Fibroblast of upper back skin (primary cell): ENCODE measurements at places on chromosomes 2 and 18.

DNA sequence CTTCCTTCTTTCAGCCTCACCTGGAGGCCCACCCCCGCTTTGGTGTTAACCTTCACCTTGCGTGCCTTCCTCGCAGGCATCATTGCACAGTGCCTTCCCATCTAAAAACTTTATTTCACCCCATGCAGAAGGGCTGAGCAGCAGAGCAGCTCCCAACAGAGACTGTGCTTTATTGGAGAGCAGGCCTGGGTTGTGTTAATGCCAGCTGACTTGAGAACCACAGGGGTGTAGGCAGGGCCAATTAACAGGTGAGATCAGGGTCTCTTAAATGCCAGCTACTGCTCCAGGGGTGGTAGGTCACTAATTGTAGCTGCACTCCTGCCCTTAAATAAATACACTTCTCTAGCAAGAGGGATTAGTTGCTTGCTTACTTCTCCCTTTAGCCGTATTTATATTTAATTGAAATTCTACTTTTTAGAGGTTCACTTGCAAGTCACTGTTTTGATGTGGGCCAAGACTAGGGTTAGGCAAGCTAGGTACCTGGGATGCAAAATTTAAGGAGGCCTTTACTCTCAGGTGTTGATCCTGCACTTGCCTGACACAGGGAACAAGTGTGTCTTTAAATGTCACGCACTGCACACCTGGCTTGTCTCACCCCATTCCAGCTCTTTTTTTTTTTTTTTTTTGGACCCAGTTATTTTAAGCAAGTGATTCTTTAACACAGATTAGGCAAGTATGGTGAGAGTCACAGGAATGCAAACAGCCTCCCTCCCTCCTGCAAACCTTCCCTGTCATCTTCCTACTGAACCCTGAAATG is 54.5 kb downstream of the LYPD1 start:
- no peak for DNase-seq

DNA sequence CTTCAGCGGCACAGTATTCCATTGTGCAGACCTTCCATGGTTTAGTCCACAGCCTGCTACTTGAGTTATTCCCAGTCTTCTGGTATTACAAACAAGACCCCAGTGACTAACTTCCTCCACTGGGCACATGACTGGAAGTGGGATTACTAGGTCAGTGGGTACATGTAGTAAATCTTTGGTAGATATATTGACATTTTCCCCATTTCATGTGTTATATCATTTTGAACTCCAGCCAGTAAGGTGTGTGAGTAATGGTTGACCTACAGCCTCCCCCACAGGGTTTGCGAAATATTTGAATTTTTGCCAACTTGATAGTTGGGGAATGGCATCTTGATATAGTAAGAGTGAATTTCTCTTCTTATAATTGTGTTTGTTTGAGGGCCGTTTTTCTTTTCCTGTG is 58.8 kb downstream of the RNF144A start:
- peak; percentile 24 for DNase-seq

- DNase-seq = no peak
These were observed 25.4 kb downstream of the POLE4 start for GRCh38 chr2:74983631-74984392.

DNA sequence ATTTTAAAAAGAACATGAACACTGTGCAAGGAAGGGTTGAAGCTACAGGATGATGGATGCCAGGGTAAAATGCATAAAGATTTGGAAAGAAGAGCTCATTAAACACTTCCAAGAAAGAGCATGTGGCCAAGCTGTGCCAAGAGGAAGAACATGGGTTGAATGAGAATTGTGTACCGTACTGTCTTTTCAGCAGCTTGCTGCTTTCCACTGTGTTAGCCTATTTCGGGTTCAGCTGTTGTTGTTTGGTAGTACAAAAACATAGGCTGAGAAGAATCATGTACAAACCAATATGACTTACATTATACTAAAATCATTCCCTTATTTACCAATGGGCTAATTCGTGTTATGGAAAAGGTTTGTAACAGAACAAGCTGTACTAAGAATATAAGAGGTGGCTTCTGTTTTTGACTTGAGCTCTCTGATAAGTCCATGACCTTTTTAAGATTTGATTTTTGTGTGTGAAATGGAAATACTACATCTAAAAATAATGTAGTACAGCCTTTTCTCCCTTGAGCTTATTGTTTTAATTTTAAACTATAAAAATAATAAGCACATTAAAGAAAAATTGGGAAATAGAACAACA is 188.3 kb upstream of the STON1 start:
- DNase-seq = no peak

GRCh38 chr2:157431176-157431575 is 12.7 kb downstream of the CYTIP start:
- DNase-seq = no peak

- no peak for DNase-seq
These were observed 49.5 kb downstream of the ASB1 start for GRCh38 chr2:238476258-238476657.

DNA sequence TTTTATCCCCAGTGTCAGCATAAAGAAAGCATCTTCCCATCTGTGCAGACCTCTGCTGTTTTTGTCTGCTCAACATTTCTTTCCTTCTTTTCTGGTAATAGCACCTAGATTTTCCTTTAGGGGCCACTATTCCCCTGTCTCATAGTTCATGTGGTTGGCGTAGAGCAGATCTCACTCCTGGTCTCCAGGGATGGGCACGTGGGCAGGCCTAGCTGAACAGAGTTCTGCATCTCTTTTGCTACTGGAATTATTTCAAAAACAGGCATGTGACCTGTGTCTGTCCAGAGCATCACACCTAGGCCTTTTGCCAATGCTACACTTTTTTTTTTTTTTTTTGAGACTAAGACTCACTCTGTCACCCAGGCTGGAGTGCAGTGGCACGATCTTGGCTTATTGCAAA is 17.7 kb upstream of the ICOS start:
- no peak for DNase-seq

GRCh38 chr2:5969303-5969702 is 277.1 kb downstream of the SOX11 start:
- no peak for DNase-seq

- no peak for DNase-seq
These were observed 2.8 kb upstream of the RAX start for GRCh38 chr18:59276047-59276446.

DNA sequence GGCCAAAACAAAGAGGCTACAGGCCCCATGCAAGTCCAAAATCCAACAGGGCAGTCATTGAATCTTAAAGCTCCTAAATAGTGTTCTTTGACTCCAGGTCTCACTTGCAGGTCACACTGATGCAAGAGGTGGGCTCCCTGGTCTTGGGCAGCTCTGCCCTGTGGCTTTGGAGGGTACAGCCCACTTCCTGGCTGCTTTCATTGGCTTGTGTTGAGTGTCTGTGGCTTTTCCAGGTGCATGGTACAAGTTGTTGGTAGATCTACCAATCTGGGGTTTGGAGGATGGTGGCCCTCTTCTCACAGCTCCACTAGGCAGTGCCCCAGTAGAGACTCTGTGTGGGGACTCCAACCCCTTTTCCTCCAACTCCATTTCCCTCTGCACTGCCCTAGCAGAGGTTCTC is 115.8 kb upstream of the ALKAL2 start:
- no peak for DNase-seq

- no peak for DNase-seq
These were observed 93.2 kb downstream of the MYOM1 start for GRCh38 chr18:3126457-3127097.

- DNase-seq = peak; percentile 63
These were observed 2.3 kb downstream of the LYPD1 start for GRCh38 chr2:132667706-132668105.

- DNase-seq = no peak
These were observed 126.8 kb downstream of the CDC42EP3 start for GRCh38 chr2:37544591-37545031.

DNA sequence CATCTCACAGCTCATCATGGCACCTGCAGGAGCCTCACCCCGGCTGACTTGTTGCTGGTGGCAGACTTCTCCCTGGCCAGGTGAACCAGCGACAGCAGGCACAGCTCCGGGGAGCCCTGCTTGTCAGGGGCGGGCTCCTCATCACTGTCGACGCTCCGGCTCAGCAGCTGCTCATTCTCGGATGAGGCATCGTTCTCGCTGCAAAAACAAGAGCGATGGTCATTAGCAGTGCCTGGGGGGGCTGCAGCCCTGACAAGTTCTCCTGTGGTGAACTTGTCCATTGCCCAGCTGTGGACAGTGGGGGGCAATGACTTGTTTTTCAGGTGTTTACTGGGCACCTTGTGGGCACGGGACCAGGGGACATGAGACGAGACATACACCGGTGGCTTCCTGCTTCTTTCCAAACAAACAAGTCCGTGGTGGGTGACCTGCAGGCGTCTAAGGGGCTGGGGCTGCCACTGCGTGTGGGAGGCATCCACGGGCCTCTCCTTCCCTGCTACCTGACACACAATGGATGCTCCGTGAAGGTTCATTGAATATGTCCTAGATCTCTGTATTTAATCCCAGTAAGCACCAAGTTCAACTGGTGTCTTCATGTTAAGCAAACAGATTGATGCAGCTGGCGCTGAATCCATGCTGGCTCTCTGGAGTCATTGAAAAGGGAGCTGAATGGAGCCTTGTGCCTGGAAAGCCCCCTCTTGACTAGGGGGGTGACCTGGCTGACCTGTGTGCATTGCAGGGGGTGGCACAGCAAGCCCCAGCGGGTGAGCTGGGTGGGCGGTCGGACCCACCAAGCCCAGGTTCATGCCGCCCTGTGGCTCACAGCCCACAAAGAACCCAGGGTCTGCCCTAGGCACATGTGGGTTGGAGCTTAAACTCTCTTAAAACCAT is 81.0 kb downstream of the EDAR start:
- no peak for DNase-seq

- no peak for DNase-seq
These were observed 93.8 kb downstream of the SCG2 start for GRCh38 chr2:223508372-223508771.

- peak; percentile 81 for DNase-seq
These were observed 16.4 kb downstream of the PTPN18 start for GRCh38 chr2:130372055-130372832.

- DNase-seq = no peak
These were observed 111.6 kb downstream of the FAM210A start for GRCh38 chr18:13614641-13615288.

GRCh38 chr2:11196246-11196645 is 41.0 kb downstream of the SLC66A3 start:
- DNase-seq = no peak

GRCh38 chr2:134410006-134410405 is 156.1 kb downstream of the MGAT5 start:
- no peak for DNase-seq

GRCh38 chr2:241018051-241018891 is 19.9 kb downstream of the SNED1 start:
- no peak for DNase-seq

DNA sequence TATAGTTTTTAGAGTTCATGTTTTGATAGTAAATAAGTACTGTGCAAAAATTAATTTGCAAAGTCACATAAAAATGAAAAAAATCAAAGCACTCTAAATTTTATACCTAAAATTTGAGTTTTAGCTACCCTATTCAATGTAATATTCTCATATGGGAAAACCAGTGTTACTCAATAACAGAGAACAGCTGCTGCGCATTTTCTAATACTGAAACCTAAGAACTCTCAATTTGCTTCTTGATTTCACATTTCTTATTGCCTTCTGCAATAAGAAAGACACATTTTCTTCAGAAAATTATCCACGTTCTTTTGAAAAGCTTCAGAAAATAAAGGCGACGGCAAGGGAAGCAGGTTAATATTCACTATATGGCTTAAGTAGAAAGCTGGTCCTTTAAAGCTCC is 199.1 kb upstream of the CCDC150 start:
- DNase-seq = no peak

DNA sequence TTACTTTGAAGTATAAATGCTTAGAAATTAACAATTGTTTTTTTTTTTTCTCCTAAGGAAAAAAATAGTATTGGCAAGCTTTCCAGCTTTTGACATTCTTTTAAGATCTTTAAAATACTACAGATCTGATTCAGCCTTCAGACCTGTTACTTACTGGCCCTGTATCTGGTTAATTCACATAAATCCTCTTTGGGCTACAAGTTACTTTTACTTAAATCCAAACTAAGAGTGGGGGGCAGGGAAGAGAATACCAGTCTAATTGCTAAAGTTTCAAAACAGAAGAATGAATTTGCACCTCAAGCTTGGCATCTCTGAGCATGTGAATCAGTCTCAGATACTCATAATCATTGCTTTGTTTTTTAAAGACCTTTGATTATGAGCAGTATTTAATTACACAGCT is 386.3 kb downstream of the PARD3B start:
- peak; percentile 5 for DNase-seq

DNA sequence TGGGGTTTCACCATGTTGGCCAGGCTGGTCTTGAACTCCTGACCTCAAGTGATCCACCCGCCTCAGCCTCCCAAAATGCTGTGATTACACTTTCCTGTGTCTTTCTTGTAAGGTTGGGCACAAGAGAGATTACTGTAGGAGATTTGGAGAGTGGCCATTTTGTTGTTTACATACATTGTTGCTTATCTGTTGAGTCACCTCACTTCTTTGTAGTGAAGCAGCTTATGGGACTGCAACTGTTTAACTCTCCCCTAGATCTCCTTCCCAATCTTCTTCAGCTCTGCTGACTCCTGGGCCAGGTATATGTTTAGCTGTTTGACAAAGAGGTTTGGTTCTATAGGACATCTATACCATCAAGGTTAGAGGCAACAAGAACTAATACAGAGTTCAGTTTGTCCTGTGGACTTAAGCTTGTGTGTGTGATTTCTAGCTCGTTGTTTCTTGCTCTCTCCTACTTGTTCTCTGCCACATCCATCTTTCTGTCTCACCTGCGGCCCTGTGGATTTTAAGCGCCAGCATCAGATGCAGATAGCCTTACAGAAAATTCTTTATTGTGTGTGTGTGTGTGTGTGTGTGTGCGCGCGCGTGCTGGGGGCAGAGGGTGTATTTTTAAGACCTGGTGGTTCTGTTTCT is 95.4 kb downstream of the HAUS1 start:
- peak; percentile 10 for DNase-seq

GRCh38 chr2:138390316-138390945 is 111.1 kb upstream of the SPOPL start:
- no peak for DNase-seq

- DNase-seq = no peak
These were observed 105.0 kb upstream of the ALKAL2 start for GRCh38 chr2:392926-393280.

DNA sequence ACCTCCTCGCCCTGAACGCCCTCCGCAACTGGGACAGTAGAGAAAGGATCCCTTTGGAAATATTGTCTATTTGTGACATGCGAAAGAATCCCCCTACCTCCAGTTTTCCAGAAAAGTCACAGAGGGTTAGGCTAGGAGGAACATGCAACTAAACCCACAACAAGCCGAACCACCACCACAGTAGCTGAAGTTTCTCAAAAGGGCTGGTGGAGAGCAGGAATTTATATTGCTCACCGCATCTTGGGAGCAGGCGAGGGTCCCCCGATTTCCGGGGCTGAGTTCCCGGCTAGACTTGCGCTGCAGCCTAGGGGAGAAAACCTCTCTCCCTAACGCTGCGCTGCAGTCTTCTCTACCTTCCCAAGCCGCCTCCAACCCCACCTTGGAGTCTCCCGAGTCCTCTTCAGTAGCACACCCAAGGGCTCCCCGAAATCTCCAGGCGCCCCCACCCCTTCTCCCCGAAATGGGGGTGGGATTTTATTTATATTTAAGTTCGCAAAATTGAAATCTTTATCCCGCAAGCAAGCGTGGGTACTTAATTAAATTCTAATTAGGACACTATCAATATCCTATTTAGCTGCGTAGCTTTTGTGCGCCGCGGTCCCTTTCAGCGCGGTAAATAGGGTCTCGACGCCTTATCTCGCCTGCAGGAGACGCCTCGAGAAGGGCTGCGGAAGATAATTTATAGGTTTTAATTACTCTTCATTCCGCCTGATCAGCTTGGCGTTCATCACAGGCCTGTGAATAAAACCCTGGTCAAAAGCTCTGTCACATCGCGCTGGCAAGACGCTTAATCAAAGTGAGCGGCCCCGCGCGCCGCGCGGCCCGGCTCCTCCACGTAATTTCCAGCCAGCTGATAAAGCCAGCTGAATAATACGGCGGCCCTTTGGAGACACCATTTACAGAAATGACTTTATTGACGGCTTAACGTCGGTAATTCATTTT is 2.0 kb upstream of the EN1 start:
- DNase-seq = peak; percentile 39
